CD8-positive, alpha-beta T cell (primary cell): ENCODE measurements at places on chromosomes 1 and 21.

GRCh38 chr1:77424236-77424635 is 142.4 kb downstream of the AK5 start:
- no peak for DNase-seq

- no peak for DNase-seq
These were observed 1244.8 kb upstream of the TMPRSS15 start for GRCh38 chr21:19648391-19648790.

GRCh38 chr1:18397641-18398040 is 83.1 kb upstream of the KLHDC7A start:
- no peak for DNase-seq

GRCh38 chr1:96039910-96040309 is 681.7 kb upstream of the PTBP2 start:
- DNase-seq = no peak

- DNase-seq = no peak
These were observed 127.0 kb upstream of the VAMP3 start for GRCh38 chr1:7644086-7644485.

- no peak for DNase-seq
These were observed 134.7 kb upstream of the ETV3 start for GRCh38 chr1:157272729-157273524.

DNA sequence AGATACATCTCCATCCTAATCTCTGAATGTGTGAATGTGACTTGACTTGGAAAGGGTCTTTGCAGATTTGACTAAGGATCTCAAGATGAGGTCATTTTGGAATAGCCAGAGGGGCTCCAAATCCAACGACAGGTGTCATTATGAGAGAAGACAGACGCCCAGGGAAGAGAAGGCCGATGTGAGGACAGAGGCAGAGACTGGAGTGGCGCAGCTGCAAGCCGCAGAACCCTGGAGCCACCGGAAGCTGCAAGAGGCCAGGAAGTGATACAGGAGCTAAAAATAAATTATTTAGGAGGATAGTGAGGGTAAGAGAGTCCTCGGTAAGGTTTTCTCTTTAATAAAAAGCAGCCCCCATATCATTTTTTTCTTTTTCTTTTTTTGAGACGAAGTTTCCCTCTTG is 9.7 kb upstream of the AADACL4 start:
- DNase-seq = no peak

DNA sequence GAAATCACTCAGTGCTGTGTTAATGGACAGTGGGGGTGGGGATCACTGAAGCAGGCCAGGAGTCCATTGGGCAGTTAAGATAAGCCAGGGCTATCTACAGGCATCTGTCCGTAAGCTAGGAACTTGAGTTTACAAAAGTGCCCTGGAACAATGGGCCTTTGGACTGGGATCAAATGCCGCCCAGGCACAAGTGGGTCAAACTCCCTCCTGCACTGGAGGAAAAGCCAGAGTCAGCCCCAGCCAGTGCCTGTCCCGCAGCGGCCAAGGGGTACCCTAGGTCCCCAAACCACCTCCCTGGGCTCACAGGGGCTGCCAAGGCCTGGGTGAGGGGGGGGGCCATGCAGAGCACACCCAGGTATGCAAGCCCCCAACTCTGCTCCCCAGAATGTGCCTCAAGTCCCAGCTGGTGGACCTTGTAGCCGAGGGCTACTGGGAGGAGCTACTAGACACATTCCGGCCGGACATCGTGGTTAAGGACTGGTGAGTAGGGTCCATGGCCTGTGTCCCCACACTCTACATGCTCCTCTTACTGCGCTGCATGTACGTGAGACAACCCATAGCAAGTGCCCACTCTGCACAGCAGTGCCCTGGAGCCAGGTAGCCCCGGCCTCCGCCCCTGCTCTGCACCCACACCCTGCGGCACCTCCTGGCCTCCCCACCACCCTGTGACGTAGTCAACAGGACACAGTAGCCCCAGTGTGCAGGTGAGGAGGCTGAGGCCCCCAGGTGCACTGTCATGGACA is 7.7 kb downstream of the FBXO6 start:
- DNase-seq = no peak
